NCI-H187 (cell line): ENCODE measurements at places on chromosomes 13 and 19.

DNA sequence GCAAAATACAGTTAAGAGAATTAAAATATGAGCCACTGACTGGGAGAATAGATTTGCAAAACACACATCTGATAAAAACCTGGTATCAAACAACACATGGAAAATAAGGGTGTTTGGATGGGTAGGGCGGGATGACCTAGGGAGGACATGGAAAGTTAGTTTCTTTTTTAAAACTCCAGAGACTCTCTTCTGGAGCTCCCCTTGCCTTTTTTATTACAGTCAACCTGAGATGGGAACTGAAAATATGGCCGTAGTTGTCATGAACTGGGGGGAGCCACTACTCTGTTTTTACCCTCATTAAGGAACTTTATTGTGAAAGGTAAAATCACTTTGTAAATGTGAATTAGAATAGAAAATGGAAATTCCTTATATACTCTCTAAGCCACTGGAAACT lies 113.0 kb downstream of the ATP11A start:
- DNase-seq, result no peak

- DNase-seq, result no peak
Measured at GRCh38 chr19:10269333-10270179, 1.4 kb upstream of the ICAM1 start.

DNA sequence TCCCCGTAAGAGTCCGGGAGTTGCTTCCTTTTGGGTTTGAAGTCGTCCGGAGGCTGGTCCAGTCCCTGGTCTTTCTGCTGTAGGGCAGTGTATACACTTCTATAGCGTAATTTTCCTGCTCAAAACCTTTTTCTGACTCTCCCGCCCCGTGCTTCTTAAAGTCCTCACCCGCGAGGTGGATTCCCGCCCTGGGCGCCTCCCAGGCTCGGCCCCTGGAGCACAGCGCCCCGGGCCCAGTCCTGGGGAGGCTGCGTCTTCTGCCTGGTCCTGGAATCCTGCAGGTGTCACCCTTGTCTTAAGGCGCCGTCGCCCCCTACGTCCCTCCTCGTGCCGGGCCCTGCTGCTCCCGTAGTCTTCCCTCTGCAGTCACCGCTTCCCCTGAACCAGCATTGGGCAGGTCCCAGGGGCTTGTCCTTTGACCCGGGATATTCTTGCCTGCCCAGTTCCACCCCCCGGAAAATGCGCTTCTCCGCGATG lies 34.4 kb upstream of the ZNF808 start:
- DNase-seq, result no peak

DNA sequence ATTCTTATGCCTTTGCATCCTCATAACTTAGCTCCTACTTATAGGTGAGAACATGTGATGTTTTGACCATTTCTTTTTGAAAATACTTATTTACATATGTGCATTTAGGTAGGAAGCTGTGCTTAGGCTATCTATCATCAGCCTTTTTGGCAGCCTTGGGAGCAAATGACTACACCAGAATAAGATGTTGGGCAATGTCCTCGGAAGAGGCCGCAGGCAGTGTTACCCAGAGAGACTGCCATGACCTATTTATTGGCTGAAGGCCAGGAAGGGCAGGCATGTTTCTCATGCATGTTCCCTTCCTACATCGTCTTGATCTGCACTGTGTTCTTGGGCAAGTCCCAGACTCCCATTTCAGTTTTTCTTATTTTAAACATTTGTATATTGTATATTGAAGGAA lies 122.3 kb downstream of the B3GLCT start:
- DNase-seq, result no peak

- DNase-seq, result no peak
Measured at GRCh38 chr13:112351825-112352224, 24.3 kb upstream of the SPACA7 start.

- no peak for DNase-seq
Measured at GRCh38 chr19:58042495-58043340, 8.9 kb downstream of the ZSCAN1 start.

DNA sequence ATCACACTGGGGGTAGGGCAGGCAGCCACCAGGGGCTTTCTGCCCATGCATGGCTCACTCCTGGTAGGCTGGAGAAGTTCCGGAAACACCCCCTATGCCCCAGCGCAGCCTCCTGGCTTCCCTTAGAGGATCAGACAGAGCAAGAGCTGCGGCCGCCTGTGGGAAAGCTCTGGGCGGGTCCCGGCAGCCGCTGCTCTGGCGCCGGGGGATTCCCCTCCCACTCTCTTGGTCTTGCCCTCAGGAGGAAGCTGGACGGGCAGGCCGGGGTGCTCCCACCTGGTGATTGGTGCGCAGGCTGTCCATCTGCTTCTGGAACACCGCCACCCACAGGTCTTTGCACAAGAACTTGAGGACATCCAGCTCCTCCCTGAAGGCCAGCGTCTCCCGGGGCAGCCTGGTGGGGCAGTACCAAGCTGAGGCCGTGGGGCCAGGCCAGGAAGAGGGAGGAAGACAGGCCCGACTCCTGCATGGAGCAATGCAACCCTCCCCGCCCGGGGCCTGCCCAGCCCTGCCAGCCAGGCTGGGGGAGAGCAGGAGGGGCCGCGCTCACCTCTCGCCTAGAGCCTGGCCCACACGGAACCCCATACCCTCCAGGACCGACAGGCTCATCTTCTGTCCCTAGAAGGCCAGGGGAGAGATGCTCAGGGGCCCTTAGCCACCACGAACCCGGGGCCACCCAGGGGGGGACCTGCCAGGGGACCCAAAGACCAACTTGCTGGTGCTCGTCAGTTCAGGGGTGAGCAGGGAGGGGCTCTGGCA lies 4.0 kb upstream of the NKPD1 start:
- no peak for DNase-seq

GRCh38 chr19:17001603-17002183 lies 24.9 kb downstream of the CPAMD8 start:
- DNase-seq, result no peak

- DNase-seq, result no peak
Measured at GRCh38 chr19:3506384-3507340, 551 bp downstream of the FZR1 start.

GRCh38 chr19:14078411-14078810 lies 5.8 kb downstream of the MISP3 start:
- no peak for DNase-seq

DNA sequence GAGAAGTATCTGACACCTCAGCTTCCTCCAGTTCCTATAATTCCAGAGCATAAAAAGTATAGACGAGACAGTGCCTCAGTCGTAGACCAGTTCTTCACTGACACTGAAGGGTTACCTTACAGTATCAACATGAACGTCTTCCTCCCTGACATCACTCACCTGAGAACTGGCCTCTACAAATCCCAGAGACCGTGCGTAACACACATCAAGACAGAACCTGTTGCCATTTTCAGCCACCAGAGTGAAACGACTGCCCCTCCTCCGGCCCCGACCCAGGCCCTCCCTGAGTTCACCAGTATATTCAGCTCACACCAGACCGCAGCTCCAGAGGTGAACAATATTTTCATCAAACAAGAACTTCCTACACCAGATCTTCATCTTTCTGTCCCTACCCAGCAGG lies 3.1 kb downstream of the KLF5 start:
- peak; percentile 34 for DNase-seq

GRCh38 chr13:75724752-75725517 lies 88.8 kb downstream of the LMO7 start:
- DNase-seq, result no peak

DNA sequence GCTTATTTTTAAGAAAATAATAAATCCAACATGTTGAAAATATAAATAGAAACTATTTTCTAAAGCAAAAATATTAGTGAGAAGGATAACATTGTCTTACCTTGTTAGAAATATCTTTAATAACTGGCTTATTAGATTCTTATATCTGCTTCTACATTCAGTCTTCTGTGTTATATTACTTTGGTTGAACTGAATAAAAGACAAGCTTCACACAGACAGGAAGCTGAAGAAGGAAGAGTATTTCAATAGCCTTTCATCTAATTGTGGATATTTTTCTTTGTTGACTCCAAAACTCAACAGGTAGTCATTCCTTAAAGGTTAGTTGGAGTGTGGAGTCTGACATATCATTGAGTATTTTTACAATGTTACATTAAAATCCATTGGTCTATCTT lies 10.9 kb downstream of the SETDB2 start:
- DNase-seq, result no peak

- DNase-seq, result no peak
Measured at GRCh38 chr13:106484084-106484483, 51.4 kb downstream of the EFNB2 start.

- DNase-seq, result no peak
Measured at GRCh38 chr19:50173127-50173526, 10.0 kb upstream of the IZUMO2 start.

- DNase-seq, result no peak
Measured at GRCh38 chr13:84931264-84931663, 868.0 kb downstream of the SLITRK6 start.

DNA sequence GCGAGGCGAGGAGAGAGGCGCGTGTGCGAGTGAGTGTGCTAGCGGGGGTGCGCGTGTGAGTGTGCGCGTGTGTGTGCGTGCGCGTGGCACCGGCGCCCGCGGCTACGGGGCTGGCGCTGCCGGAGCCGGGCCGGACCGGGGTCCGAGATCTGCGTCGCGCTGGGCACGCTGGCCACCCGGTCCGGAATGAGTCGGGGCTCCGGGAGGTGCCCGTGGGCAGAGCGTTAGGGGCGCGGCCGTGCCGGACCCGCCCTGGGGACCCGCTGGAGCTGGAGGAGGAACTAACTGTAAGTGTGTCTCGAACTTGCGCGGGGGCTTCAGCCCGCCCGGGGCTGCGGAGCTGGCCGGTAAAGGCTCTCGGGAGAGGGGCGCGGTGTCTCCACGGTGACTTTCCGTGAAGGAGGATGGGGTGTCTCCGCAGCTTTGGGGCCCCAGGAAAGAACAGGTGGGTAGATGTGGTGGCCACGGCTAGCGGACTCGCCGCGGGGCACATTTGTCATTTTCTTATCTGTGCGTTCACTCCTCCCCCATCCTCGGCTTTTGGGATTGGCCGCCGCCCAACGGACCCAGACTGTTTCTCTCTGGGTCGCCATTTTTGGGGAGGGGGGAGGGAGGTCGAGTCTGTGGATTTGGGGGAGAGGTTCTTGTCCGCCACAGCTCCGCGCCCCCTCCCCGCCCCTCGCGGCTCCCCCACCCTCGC lies 10.1 kb upstream of the SOX1 start:
- no peak for DNase-seq

GRCh38 chr19:33860312-33861090 lies 63.8 kb downstream of the KCTD15 start:
- DNase-seq, result no peak

DNA sequence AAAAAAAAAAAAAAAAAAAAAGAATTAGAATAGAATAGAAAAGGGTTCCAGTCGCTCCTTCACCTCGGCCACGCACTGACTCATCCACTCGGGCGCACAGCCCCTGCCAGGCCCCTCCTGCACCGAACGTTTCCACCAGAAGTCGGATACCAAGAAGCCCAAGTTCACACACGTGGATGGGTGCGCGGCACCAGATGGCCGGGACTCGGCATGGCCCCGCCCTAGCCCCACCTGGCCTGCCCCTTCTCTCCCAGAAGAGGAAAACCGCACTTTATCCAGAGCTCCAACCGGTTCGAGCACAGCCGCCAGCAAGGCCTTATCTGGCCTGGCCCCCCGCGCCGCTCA lies 5.9 kb downstream of the PRR36 start:
- DNase-seq, result no peak

GRCh38 chr13:21812192-21812626 lies 141.3 kb downstream of the FGF9 start:
- peak; percentile 6 for DNase-seq

- DNase-seq, result no peak
Measured at GRCh38 chr19:44608391-44608821, 5.0 kb upstream of the IGSF23 start.

- no peak for DNase-seq
Measured at GRCh38 chr19:4376028-4376670, 24.2 kb downstream of the SH3GL1 start.

- DNase-seq, result no peak
Measured at GRCh38 chr13:30762643-30763042, 27.3 kb downstream of the ALOX5AP start.

- no peak for DNase-seq
Measured at GRCh38 chr13:94992036-94992960, 280.0 kb upstream of the SOX21 start.

- no peak for DNase-seq
Measured at GRCh38 chr19:57947088-57947418, 453 bp downstream of the ZNF256 start.

GRCh38 chr19:37655689-37656371 lies 565 bp upstream of the ZFP30 start:
- DNase-seq, result peak; percentile 93

DNA sequence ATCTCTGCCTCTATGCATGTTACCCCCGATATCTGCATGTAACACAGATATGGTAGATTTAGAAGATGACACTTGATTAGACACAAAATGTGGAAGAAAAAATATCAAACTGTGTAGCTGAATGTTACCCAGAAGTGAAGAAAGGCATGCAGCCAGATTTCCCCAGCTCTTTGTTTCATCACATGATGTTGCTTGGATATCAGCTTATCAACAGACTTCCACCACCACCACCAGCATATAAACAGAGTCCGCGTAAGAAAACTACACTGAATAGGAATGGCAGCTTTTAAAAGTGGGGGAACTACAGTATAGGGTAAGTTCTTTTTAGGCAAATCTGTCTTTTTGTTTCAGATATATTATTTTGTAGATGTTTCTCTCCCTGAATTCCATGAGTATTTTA lies at the start of gene FAM216B:
FAM216B (plus strand) TSS at position 233 of the 400 bp plus-strand sequence. CDS start 2,484 bp downstream, outside the sequence.
- no peak for DNase-seq

- no peak for DNase-seq
Measured at GRCh38 chr19:50213925-50214324, 10.5 kb downstream of the MYH14 start.

- no peak for DNase-seq
Measured at GRCh38 chr13:36997716-36998427, 1.3 kb downstream of the ALG5 start.

DNA sequence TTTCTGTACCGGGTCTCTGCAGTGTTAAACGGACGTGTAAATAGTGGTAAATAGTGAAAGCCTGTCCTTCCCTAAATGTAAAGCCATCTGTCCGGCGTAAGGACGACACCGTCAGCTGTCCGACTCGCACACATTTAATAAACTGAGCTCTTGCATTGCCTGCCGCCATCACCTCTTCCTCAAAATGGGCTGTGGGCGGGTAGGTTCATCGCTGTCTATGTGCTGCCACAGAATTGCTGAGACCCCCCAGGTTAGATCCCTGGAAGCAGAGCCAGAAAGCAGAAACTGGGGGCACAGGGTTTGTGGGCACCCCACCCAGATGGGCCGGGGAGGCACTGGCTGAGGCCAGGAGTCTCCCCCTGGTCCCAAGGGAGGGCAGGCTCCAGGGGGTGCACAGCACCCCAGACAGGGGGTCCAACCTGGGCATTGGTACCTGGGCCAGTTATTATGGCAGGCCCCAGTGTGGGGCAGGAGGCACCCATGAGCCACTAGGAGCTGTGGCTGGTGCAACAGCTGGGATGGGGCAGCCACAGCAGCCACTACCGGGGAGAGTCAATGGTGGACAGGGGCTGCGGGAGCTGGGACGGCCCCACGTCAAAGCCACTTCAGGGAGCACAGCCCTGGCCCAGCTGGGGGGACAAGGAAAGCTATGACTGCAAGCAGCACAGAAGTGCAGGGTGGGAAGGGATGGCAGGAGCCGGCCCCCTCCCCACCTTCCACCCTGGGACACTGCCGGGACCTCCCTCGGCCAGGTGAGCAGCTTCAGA lies 5.7 kb downstream of the C19orf25 start:
- no peak for DNase-seq

GRCh38 chr19:18483119-18483890 lies 38.6 kb downstream of the ELL start:
- DNase-seq, result no peak
